Fibroblast of upper back skin (primary cell): ENCODE measurements at places on chromosomes 2 and 18.

GRCh38 chr2:160493227-160494028, at the start of gene RBMS1:
Gene RBMS1, minus strand, starts transcription at chr2:160493807. Its CDS starts 444 bp downstream, at chr2:160493363.
- DNase-seq = peak; percentile 72

- no peak for DNase-seq
Observed at GRCh38 chr18:78713726-78714125, 265.9 kb upstream of the SALL3 start.

- DNase-seq = no peak
Observed at GRCh38 chr2:229244975-229245374, 26.1 kb downstream of the PID1 start.

DNA sequence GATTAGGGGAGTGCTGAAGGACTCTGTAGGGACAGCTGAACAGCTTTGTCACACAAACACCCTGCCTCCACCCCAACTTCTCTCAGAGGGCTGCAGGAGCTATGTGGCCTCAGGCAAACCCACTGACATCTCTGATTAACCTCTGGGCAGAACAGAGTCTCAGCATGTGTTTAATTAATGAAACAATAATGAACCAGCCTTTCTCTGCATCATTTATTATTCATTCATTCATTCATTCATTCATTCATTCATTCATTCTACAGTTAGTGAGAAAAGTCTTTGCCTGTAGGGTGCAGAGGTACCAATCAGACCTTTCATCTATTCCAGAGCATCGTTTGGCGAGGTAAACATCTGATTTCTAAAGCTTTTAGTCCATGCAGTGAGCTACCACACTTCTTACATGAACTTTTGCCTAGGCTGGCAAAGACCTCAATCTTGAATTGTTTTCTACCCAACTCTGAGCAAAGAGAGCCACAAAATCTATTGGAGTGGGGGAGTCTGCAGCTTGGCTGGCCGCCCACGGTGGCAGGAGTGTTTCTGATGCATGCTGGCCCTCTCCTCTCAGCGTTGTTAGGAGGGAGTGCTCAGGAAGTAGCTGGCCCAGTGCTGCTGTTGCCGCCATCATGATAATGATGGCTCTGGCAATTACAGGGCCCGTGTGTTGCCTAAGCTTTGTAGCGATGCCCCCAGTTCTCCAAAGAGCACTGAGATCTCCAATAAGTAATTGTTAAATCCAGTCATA, 198.9 kb downstream of the SMAD7 start:
- no peak for DNase-seq

- DNase-seq = no peak
Observed at GRCh38 chr2:101766337-101766736, 68.8 kb downstream of the MAP4K4 start.
